ENCODE measurements at places on chromosomes 2 and 18.
A peak's percentile ranks its signal among the peaks of the same experiment; 100 is the strongest.

- DNase-seq, result no peak
These were observed 339.5 kb downstream of the TXNL1 start for GRCh38 chr18:56298935-56299334.

GRCh38 chr2:88171966-88172365 lies 1.8 kb downstream of the THNSL2 start:
- DNase-seq, result no peak

GRCh38 chr18:55998801-55999385 lies 410.9 kb upstream of the TCF4 start:
- no peak for DNase-seq

DNA sequence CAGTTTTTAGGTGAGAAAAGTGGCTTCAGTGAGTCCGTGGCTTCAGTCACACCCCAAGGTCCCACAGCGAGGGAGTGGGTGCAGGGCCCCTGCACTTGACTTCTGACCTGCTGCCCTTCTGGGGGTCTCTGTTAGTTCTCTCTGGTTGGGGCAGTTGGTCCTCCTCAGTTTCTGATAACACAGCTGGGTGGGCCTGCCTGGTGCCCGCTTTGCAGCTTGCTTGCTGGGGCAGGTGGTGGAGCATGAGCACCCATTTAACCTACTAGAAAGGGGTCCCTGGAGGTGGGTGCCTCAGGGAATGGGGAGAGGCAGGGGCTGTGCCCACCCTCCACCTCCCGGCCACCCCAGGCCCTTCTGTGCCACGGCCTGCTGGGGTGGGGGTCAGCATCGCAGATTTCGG lies 83.2 kb downstream of the ASB1 start:
- DNase-seq, result no peak

DNA sequence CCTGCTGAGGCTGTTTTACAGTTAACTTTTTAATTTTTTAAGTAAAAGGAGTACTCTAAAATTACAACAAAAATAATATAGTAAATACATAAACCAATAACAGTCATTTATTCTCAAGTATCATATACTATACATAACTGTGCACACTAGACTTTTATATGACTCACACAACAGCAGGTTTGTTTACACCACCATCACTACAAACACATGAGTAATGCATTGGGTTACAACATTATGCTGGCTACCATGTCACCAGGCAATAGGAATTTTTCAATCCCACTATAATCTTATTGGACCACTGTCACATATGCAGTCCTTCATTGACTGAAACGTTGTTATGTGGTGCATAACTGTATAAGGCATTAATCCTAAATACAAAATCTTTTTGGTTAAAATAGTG lies 42.5 kb downstream of the RASGRP3 start:
- DNase-seq, result no peak

DNA sequence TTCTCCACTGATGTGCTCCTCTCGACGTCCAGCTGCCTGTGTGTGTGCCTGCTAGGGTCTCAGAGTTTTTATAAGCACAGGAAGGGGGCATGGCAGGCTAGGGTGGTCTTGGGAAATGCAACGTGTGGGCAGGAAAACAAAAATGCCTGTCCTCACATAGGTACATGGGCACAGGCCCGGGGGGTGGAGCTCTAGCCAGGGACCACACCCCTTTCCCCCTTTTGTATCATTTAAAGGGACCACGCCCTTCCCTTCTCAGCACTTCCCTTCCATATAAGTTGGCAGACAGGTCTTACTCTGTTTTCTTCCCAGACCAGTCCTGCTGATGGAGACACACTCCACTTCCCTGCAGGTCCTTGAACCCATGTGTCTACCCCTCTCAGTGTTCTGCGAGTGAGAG lies 645.0 kb downstream of the CBLN2 start:
- no peak for DNase-seq

DNA sequence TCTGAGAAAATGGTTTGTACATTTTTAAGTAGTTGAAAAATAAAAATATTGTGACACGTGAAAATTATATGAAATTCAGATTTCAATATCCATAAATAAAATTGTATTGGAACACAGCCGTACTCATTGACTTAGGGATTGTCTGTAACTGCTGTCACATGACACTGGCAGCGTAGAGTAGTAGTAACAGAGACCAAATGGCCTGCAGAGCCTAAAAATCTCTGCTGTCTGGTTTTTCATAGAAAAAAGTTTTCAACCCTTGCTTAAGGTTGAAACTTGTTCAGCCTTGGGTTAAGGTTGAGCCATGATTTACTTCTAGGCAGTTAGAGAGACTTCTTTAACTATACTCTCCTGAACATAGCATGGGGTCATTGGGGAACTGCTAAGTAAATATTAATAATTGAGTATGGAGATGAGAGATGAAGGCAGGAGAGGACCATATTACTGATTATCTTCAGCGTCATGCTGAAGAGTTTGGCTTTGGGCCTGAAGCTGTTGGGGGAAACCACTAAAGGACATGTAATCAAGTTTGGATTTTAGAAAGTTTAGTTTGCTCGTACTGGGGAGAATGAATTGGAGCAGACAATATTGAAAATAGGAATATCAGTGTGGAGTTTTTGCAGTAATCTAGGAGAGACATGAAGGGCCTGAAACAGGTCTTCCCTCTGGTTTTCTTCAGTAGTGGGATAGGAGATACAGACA lies 16.2 kb downstream of the EML4 start:
- no peak for DNase-seq

GRCh38 chr18:69444221-69444620 lies 43.5 kb downstream of the DOK6 start:
- DNase-seq, result no peak

DNA sequence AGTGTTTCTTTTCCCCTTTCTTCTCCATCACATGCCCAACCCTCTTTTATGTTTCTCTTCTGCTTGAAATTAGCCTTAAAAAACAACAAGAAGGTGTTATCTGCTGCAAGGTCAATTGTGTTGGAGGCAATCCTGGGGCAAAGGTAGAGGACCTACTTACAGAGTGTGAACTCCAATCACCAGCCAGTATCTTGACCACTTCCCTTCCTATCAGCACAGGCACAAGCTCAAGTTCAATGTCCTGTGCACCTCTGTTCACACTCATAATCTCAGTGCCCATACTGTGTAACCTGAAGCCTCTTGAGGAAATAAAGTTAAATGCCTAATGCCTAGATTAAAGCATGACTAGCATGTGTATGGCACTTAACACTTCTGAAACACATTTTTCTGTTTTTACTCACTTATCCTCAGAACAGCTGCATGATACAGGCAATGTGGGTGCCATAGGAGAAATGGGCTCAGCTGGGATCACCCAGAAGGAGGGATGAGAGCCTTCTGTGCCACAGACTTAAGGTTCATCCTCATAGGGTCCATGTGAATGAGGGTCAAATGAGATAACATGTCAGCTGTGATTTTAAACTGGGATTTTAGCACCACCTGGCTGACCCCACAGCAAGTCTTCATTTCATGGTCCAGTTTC lies 701.5 kb downstream of the BCL11A start:
- DNase-seq, result no peak

GRCh38 chr2:98607741-98608115 lies 584 bp downstream of the COA5 start:
- no peak for DNase-seq

DNA sequence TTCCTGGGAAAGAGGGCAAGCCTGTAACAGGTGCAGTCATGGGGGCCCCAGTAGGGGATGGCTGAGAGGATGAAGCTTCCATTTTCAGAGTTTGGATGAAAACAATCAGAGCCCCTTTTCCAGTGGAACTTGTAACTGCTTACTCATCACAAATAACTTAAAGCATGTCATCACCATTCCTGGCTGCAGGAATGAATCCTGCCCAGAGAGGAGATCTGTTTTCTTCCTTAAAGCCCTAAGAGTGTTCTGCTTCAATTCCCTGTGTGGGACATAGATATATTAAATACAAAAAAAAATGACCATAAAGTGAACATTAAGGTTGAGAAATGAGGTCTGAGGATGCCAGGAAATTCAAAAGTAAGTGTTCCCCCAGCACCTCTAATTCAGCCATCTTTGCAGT lies 183.4 kb upstream of the MEIS1 start:
- DNase-seq, result no peak

DNA sequence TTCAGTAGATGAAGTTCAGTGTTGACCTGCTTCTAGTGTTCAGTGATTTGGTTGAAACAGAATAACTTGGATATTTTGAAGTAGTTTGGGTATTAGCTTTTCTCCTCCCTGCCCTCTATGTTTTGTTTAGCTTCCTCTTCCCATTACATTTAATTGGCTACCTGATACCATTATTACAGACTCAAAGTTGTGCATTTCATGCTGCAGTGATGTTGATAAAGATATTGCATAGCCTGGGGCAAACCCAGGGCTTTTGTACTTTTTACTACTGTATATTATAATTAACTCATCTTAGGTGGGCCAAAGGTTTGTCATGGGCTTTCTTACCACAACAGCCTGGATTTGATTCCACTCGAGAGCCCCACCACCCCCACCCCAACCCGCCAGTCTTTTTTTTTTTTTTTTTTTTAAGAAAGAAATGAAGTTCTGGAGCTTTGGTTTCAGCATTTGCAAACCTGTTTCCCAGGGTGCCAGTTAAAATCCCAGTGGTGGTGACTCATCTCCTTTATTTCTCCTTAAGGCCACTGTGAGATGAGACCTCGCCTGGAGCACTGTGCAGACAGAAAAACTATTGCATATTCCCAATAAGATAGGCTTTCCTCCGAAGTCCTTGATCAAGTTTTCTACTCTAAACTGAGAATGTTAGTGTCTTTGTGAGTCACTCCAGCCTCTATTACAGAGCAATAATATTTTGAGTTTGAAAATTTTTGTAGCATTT lies 393.7 kb upstream of the FANCL start:
- no peak for DNase-seq

DNA sequence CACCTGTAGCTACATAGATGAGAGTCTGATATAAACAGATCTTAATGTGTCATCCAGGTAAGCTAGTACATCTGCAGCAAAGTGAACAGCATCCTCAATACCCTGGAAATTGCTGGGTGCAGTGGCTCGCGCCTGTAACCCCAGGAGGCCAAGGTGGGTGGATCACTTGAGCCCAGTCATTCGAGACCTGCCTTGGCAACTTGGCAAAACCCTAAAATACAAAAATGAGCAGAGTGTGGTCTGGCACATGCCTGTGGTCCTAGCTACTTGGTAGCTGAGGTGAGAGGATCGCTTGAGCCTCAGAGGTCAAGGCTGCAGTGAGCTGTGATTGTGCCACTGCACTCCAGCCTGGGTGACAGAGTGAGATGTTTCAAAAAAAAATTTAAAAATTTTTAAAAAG lies 233.9 kb upstream of the SP5 start:
- no peak for DNase-seq

GRCh38 chr2:171225302-171225980 lies 64.7 kb upstream of the TLK1 start:
- no peak for DNase-seq

- DNase-seq, result no peak
These were observed 221.9 kb upstream of the DLGAP1 start for GRCh38 chr18:4677006-4677405.

DNA sequence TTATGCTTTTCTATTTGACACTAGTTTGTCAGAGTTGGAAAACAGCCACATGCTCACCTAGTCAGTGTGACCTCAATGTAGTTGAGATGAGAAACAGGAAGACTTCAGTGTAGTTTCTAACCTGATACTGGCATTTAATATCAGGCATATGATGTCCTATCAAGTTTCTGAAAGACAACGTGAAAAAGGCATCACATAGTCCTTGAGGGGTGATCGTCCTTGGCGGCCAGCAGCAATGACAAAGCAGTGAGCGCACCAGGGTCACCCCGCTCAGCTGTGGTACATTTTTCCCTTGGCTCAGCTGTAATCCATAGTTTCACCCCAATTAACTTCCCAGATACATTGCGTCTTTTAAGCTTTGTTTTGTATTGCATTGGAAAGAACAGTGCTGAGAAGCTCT lies 4.3 kb downstream of the HSPE1 start:
- no peak for DNase-seq

GRCh38 chr2:58221909-58222308 lies 19.2 kb downstream of the FANCL start:
- DNase-seq, result no peak

- no peak for DNase-seq
These were observed 68.7 kb downstream of the PXDN start for GRCh38 chr2:1675633-1676032.

GRCh38 chr18:68397241-68398035 lies 317.5 kb downstream of the TMX3 start:
- no peak for DNase-seq

DNA sequence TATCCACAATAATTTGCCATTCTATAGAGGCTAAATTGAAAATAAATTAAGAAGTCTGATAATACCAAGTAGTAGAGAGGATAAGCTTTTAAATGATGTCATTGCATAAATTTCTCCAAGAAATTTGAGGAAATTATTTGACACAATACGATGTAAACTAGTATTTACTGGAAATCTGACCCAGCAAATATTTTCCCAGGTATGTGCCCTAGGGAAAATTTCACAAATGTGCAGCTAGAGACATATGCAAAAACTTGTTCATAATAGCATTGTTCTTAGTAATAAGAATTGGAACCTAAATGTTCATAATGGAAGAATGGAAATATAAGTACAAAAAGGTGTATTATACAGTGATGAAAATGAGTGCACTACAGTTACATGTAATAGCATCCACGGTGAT lies 888.8 kb upstream of the SOX11 start:
- no peak for DNase-seq

DNA sequence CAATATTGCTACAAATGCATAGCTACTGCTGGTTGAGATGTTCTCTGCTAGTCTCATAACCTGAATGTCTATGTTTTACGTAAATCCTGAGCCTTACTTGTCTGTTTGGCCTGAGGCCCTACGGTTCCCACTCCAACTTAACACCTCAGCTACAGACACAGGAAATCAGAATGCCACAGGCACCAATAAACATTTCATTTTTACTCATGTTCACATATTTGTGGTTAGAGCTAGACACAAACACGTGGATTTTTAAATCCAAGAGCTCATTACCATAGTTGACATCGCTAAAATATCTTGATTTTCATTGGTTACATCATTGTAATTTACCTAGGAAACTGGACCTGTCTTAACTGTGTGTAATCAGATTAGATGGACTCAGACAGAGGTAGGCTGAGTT lies 263.8 kb upstream of the CDH19 start:
- DNase-seq, result no peak

DNA sequence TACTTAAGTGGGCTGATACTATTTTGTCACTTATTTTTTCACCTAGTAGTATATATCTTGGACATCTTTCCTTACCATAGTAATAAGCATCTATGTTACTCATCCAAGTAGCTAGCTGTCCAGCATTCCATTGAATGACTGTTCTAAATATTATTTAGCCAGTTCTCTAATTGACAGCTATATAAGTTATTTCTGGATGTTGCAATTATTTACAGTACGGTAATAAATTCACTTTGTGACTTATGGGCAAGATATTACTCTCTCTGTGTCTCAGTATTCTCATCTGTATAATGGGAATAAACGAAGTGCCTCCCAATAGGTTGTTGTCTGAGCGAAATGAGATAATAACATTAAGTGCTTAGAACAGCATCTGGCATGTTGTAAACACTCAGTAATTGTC lies 46.6 kb upstream of the AGAP1 start:
- no peak for DNase-seq

GRCh38 chr2:221552291-221552690 lies 19.8 kb downstream of the EPHA4 start:
- DNase-seq, result no peak

GRCh38 chr2:238943338-238944067 lies 95.6 kb downstream of the TWIST2 start:
- no peak for DNase-seq

GRCh38 chr18:31206787-31207381 lies 44.2 kb upstream of the DSC1 start:
- peak; percentile 2 for DNase-seq
